ENCODE measurements at places on chromosomes 2 and 18.

- peak; percentile 62 for DNase-seq
Observed at GRCh38 chr2:171702781-171703556, 15.7 kb downstream of the DYNC1I2 start.

- DNase-seq = no peak
Observed at GRCh38 chr2:183543731-183544130, 419.5 kb downstream of the NUP35 start.

DNA sequence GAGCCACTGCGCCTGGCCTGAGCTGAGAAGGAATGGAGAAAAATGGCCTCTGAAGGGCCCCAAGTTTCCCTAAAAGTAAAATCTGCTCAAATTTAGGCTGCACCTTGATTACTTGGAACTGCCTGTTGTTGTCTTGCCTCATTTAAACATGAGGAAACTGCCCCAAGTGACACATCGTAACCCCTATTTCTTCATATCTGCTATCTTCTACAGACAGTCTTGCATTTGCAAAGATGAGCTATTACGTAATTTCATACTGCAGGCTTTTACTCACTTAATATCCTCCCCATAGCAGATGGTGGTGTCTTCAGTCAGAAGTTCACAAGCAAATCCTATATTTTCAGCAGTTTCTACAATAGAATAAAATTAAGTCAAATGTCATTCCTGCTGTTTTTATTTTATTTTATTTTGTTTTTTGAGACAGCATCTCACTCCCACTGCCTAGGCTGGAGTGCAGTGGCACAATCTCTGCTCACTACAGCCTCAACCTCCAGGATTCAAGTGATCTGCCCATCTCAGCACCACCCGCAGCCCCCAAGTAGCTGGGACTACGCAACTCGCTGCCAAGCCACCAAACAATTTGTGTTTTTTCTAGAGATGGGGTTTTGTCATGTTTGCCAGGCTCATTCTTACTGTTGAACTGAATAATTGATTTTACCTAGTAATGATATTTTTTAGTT is 45.3 kb upstream of the NARS1 start:
- peak; percentile 26 for DNase-seq

DNA sequence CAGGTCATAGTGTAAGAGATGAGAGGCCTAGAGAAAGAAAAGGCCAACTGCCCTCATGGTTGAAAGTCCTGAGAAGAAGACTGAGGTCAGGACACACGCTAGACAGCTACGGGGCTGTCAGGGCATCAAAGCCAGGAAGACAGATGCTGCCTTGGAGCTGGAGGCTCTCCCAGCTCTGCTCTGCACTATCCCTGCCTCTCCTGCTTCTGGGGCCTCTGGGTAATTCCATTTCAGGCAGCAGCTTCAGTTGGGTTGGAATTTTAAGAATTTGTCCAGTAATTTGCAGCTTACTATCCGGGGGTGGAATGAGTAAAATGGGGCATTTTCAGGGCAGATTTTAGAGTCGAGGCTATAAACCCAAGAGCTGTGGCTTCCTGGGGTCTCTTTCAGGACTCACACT is 76.2 kb upstream of the CTAGE1 start:
- peak; percentile 38 for DNase-seq

- no peak for DNase-seq
Observed at GRCh38 chr2:12257476-12257875, 459.3 kb upstream of the TRIB2 start.

DNA sequence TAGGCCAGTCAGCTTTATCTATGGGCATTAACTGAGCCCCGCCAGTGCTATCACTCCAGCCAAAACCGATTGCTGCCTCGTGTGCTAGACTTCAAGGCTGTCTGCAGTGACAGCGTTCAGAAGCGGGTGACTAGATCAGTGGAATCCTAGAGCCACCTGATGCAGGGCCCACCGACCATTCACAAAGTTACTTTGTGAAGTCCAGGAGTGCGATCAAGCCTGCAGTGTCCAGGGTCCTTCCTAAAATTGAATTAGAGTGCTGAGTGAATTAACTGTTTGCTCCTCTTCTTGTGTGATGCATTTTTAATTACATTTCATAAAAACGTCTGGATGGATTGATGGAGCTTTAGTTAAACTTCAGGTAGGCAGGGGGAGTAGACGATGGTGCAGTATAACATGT is 13.9 kb downstream of the PCARE start:
- DNase-seq = no peak

DNA sequence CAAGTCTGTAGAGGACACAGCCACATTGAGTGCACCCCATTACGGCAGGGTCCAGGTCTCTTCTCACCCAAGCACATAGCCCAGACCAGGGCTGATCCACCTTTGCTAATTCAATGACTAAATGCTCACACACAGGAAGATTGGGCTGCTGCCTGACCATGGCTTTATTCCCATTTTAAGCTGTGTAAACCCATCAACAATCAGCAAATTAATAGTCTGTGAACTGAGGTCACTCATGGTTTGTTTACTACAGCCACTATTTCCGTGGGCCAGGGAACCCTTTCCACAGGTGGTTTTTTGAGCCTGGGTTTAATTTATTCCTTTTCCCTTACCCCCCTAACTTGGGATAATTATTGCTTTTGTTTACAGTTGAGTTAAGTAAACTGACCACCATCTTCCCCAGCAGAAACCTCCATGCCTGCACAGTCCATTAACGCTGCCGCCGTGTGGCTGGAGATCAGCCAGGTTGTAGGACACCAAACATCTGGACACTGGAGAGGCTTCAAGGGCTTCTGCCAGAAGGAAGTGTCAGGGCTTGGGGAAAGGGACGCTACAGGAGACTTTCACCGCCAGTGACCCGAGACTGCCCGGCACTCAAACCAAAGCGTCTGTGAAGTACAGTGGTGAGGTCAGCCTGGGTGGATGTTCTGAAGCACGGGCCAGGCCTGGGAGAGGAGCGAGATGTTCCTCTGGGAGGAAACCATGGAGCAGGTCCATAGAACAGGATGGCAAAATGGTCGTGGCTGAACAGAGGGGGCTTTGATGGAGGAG is 282.9 kb downstream of the DYSF start:
- no peak for DNase-seq

All from HFFc6 (cell line).